Eye (tissue), 1 donor: ENCODE measurements at places on chromosomes 12 and 14.

DNA sequence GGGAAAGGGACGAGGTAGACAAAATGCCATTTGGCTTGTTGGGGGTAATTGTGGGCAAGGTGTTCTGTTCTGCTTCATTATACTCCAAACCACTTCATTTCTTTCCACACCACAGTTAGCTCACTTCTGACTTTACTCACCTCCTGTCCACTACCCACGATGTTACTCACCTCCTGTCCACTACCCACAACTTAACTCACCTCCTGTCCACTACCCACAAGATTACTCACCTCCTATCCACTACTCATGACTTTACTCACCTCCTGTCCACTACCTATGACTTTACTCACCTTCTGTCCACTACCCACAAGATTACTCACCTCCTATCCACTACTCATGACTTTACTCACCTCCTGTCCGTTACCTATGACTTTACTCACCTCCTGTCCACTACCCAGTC, 10.1 kb upstream of the TWF1 start:
- no peak for DNase-seq

- peak; percentile 37 for DNase-seq
These were observed 3.2 kb downstream of the KDM2B start for GRCh38 chr12:121577443-121578180.

DNA sequence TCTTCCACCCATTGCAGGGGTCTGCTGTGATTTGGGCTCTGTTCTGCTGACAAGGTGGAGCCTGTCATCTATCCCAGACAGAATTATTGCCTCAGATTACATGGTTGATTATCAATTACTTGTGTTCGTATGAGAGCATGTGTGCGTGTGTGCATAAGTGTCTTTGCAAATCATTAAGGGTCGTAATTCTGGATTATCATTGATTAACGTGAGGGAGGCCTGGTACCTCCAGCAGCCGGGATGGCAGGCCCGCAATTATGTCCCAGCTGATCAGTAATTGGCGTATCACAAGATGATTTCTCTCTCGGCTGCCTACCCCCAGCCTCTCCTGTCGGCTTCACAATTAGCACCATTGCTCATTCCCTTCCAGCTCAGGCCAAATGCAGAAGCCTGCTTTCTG, 29.6 kb upstream of the IRF2BPL start:
- no peak for DNase-seq

DNA sequence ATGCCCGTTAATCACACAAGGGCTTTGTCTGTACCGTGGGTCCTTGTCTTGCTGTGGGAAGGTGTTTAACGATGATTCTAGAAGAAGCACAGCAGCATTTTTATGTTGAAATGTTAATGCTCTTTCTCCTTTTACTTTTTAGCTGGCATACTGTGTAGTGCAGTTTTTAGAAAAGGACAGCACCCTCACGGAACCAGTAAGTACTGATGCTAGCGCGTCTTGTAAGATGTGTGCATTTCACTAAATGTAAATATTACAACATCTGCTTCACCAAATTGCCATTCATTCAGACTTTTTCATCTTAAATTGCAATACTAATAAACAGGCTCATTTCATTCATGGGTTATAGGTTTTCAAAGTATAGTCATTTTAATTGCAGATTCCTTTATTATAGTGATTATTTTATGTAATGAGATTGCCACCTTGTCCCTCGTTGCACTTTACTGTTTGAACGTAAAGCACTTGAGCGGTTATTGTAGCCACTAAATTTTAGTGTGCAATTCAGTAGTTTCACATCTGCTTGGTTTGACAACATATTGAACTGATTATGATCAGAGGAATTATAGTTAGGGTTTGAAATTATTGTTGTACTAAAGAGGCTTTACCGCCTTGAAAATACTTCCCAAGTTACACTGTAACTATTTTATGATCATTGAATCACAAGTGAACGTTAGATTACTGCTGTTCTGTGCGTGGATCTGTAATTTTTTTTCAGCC, 69.8 kb upstream of the DYNC1H1 start:
- no peak for DNase-seq

GRCh38 chr12:24933694-24934407, 15.1 kb downstream of the BCAT1 start:
- DNase-seq = no peak

DNA sequence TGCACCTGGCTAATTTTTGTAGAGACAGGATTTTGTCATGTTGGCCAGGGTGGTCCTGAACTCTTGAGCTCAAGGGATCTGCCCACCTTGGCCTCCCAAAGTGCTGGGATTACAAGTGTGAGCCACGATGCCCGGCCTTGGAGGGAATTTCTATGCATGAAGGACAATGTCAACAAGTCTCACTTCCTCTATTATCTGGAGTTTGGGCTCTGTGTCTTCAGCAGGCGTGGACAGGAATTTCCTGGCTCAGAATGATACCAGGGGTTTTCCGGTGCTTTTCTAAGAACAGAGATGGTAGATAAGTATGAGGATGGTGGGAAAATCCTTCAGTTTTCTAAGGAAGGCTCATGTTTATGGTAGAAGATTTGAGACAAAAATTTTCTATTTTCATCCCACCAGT, 75.0 kb upstream of the CCDC60 start:
- DNase-seq = no peak

DNA sequence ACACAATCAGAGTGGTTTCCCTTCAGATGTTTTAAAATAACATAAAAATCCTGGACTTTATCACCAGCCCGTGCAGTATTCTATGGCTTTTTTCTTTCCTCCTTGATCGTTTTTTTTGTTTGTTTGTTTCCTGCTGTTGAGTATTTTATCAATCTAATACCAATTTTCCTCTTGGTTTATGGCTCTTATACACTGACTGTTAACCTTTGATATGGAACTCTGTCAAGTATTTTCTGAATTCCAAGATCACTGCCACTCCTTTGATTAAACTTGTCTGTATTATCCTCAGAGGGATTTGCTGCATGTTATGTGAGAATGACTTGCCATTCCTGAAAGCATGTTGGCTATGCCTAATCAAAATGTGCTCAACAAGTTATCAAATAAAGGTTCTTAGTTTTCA, 88.4 kb downstream of the PELI2 start:
- no peak for DNase-seq

GRCh38 chr12:122385171-122386016, 37.1 kb downstream of the CLIP1 start:
- DNase-seq = no peak

- DNase-seq = no peak
These were observed 72.8 kb downstream of the PAPOLA start for GRCh38 chr14:96574633-96575632.

GRCh38 chr12:102300824-102301461, 103.3 kb upstream of the PMCH start:
- DNase-seq = no peak

GRCh38 chr12:122965851-122966742, at the start of gene ABCB9:
Gene ABCB9 (minus strand): TSS chr12:122966463. CDS start chr12:122960235, 6,228 bp downstream.
- DNase-seq = peak; percentile 94

DNA sequence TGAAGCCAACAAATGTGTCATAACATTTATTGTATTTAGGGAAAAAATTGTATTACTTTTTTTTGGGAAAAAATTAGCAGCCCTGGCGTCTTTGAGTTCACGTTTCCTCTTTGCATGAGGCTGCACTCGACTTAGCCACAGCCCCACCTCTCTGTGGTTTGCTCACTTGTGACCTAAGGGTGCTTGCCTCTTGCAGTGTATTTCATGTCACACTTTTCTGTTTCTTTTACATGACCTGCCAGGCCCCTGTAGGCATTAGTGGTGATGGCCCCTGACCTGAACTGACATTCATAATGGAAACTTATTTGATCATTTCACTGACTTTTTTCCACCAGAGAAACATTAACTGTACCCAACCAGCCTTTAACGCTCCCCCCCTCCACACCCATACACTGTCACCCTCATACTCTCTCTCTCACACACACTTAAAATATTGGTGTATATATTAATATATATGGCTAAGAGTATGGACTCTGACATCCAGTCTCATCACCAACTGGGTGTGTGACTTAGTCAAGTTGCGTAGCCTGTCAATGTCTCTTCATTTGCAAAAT, 122.9 kb downstream of the PRKCH start:
- no peak for DNase-seq

DNA sequence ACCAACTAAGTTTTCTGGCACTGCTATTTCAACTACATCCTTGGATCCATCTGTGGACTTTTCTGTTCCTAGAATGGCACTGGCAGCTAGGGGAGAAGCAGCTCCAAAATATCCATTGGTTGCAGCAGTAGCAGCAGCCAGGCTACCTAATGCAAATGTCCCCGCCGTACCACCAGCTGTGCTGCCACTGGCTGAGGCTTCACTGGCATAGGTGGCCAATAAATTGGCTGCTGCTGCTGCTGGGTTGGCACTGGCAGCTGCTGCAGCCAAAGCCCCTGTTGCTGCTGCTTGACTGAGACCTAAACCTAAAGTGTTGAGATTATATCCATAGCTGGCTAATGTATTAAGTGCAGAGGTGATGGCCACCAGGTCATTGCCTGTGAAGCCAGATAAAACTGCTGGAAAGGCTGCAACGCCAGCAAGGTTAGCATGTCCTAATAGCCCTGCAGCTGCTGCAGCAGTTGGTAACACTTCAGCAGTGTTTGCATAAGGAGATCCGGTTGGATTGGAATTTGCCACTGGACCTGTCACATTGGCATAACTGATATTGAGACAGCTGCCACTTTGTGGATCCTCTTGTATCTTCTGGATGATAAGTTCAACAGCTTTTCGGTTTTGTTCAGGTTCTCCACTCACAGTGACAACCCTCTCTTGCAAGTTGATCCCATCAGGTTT, 149.5 kb downstream of the NOVA1 start:
- peak; percentile 21 for DNase-seq

- peak; percentile 89 for DNase-seq
These were observed 31.4 kb downstream of the SSPN start for GRCh38 chr12:26226629-26227360.

DNA sequence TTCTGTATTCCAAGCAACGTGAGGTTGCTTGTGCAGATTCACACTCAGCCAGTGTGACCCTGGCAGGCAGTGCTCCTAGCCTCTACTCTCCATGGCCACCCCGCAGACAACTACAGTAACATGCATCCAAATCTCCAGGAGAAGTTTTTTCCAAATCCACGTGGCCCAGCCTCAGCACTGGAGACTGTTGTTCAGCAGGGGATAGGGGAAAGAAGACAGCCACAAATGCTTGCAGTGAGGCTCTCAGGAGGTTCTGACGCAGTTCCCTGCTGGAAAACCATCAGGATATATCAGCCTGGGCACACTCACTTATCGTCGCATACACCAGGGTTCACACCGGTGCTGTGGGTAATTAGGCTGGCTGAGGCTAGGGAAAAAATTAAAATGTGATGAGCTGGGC, 16.2 kb downstream of the IQSEC3 start:
- no peak for DNase-seq

DNA sequence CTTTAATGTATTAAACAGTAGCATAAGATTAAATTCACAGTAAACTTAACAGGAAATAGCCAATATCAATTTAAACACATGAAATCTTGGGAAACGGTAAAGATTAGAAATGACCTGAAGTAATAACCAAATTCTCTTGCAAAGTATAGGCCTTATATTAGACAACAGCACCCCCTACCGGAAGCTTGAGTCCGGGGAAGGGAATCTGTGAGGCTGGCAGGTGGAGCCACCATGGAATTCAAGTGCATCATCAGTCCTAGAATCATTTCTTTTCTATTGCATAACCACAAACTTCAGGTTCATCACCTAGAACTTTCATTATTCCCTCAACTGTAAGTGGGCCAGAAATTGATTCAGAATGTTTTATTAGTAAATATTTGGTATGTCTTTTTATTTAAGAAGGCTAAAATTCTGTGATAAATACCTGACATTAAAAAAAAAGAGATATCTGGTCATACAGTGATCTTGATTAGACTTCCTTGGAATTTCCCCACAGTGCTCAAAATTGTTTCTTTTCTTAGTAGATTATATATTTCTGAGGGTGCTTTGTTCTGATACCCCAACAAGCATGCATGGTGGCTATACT, 48.6 kb downstream of the AP5M1 start:
- peak; percentile 94 for DNase-seq

DNA sequence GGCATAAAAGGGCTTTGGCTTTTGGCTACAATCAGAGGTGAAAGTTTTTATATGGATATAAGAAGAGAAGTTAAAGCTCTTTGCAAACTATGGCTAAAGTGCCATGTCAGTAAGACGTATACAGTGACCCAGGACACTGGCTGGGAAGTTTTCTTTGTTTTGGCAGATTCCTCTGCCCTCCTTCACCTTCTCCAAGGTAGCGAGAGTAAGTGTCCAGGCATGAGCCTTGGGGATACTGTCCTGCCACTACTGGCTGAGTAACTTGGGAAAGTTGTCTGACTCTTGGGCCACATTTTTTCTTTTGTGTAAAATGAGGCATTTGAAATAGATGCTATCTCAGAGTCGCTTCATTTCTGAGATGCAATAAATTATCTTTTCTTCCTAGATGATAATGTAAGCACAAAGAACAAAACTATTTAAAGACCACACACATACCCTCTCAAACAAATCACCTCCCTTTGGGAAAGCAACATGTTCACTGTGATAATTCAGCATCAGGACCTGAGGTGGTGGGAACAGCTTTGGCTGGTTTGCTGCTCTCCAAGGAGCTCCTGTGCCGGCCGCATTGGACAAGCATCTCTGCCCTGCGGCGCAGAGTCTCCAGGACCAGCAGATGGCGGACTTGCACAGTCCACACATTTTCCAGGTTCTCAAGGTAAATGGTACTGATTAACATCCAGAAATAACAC, 106.3 kb downstream of the PTCSC3 start:
- DNase-seq = peak; percentile 83

DNA sequence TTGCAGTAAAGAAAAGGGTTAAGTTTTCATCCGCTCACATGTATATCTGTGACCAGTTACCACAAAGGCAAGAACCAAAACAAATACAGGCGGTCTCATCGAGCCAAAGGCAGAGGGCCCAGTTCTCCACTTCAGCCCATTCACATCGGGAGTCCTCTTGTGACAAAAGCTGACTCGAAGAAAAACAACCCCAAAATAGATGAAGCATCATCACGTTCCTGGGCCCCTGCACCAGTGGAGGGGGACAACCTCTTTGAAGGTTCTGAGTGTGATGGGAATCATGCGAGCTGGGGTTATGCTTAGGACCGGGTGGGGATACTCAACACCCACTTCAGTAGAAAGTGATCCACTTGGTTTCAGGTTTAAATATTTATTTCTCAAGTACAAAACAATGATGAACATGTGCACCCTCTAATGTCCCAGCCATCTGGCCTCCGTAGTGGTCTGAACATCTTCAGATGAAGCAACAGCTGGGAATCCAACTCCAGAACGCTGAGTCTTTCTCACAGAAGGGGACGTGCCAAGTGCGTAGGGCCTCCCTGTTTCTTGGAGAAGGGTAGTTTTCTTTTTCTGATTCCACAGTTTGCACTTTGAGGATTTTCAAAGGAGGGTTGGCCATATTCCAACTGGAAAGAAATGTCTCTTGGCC, 8.4 kb downstream of the GSC start:
- no peak for DNase-seq

GRCh38 chr14:52873065-52873464, 77.8 kb downstream of the FERMT2 start:
- no peak for DNase-seq

GRCh38 chr12:46184798-46185595, 83.8 kb downstream of the SLC38A1 start:
- DNase-seq = no peak

GRCh38 chr14:95895720-95896119, 19.1 kb downstream of the TUNAR start:
- no peak for DNase-seq

GRCh38 chr12:128609861-128610260, 213.9 kb downstream of the SLC15A4 start:
- DNase-seq = no peak

- peak; percentile 34 for DNase-seq
These were observed 123.1 kb downstream of the NPAS3 start for GRCh38 chr14:33061667-33062325.
